ENCODE measurements at places on chromosomes 13 and 19.

GRCh38 chr13:99870541-99870940 lies 101.0 kb downstream of the ZIC5 start:
- no peak for DNase-seq

DNA sequence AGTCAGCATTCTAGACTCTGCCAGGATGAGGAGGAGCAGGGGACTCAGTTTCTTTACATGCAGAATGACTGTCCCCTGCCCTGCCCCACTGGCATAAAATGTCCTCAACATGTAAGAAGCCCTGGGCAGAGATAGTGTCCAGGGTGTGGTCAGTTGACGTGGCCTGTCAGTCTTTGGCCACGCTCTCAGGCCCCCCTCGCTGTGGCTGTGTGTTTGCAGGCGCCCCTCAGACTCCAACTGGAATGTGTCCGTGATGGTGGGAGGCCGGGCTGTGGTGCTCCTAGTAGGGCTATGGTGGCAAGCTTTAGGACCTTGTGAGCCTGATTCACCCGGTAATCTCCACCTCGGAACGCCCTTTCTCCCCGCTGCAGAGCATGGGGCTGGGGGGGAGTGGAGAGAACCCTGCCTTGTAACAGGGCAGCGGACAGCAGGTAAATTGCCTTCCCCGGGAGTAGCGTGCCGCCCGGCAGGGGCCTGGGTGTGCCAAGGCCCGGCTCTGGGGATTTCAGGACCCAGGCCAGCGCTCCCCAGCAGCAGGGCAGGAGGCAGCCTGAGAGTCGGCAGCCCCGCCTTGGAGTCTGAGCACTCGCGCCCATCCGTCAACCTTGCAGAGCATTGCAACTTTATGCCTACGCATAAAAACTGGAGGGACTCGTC lies 62.3 kb downstream of the CHST8 start:
- DNase-seq, result no peak

DNA sequence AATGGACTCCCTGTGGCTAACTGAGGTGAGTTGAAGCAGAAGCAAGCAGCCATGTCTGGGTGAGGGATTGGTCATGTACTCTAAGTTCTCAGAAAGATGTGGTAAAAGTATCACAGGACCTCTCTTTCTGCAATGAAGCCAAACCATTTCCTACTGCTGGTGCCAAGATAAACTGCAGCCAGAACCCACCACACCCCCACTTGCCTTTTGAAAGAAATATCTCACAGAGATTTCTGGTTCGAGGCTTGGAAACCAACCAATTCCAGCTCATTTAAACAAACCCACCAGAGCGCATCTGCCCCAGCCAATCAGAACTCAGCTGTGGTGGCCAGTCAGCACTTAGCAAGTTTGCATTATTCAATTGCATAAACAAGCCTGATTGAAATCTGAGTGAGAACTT lies 204.5 kb upstream of the ATXN8OS start:
- no peak for DNase-seq

- peak; percentile 8 for DNase-seq
Measured at GRCh38 chr19:39998501-39998900, 1.6 kb downstream of the ZNF546 start.

- no peak for DNase-seq
Measured at GRCh38 chr19:38394488-38394887, 6.0 kb downstream of the SPRED3 start.

- DNase-seq, result no peak
Measured at GRCh38 chr19:9644472-9644871, 23.4 kb upstream of the ZNF561 start.

GRCh38 chr13:48975101-48975855 lies 434 bp upstream of the FNDC3A start:
- DNase-seq, result peak; percentile 32

- DNase-seq, result no peak
Measured at GRCh38 chr13:36758345-36758744, 60.7 kb upstream of the RFXAP start.

DNA sequence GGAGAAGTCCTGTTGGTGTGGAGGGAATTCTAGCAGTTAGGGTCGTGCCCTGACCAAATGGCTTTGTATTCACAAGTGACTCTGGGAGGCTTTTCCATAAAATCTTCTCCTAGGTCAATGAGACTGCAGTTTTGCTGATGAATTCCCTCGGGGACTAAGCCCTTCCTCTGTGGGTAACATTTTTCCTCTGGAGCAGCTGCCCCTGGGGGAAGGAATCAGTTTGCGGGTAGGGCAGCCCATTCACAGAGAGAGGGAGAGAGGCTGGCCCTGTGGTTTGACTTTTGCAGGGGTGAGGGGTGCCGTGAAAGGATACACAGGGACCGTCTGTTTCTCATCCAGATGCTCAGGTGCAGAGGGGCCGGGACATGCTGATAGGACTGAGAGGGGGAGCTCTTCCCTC lies 67.3 kb downstream of the ERICH6B start:
- DNase-seq, result no peak

GRCh38 chr13:89136678-89137077 lies 1465.5 kb downstream of the SLITRK5 start:
- no peak for DNase-seq

GRCh38 chr13:72431981-72432682 lies 295.3 kb downstream of the MZT1 start:
- no peak for DNase-seq

- DNase-seq, result no peak
Measured at GRCh38 chr19:44668985-44669764, 2.1 kb upstream of the CEACAM19 start.

- no peak for DNase-seq
Measured at GRCh38 chr13:102758842-102759241, 14.7 kb downstream of the TEX30 start.

- no peak for DNase-seq
Measured at GRCh38 chr19:47549261-47549862, 23.6 kb downstream of the ZNF541 start.

DNA sequence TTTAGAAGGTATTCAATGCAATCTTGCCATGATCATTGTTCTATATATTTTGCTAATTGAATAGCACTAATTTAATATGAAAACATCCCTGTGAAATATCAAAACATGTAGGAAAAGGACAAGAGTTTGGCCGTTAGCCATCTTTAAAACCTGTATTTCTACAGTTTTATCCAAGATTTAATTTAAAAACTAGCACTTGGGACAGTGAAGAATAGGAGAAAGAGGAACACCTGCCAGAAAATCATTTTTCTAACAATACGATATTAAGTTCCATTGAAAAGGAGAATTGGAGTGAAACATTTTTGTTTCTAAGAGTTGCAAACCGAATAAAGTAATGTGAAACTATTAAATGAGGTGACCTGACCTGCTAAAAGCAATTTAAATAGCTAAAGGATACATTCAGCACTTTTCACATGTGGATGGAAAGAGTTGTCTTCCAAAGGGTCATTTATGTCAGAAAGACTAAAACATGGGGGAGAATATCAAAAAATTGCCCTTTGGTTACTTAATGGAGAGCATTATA lies 1673.6 kb upstream of the MIR17HG start:
- DNase-seq, result no peak
